ENCODE measurements at places on chromosomes 3 and 15.

DNA sequence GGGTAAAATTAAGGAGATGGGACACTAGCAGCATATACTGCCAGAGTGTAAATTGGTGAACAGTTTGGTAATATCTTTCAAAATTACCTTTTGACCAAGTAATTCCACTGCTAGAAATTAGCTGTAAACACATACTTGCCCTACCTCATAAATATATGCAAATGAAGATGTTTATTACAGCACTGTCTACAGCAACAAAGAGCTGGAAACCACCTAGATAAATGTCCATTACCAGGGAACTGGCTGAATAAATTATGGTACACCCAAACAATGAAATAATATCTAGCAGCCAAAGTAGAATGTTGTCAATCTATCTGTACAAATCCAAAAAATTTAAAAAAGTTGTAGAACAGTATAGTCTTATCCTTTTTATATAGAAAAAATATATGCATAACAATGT is 105.9 kb upstream of the FAM3D start:
- DNase-seq, result no peak

GRCh38 chr3:42412526-42413155 is 2.2 kb upstream of the LYZL4 start:
- DNase-seq, result no peak

- no peak for DNase-seq
Observed at GRCh38 chr3:36892457-36893136, 52.3 kb downstream of the TRANK1 start.

GRCh38 chr3:117622171-117622841 is 912.7 kb downstream of the TUSC7 start:
- DNase-seq, result no peak

DNA sequence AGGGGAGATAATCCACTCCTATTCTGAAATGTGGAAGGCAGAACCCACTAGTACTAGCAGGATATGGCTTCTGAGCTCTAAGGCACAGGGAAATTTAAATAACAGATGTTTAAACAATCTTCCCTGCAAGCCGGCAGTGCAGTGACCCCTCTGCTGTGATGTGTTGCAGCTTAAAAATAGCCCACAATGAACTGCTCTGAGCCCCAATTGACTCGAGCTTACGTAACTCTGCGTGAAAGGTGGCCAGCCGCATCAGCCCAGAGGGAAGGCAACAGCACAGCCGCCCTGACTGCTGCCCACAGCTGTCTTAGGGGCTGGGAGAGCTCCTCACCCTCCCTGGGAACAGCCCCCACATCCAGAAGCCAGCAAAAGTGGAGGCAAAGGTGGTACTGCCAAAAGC is 12.5 kb upstream of the CAMKV start:
- no peak for DNase-seq

DNA sequence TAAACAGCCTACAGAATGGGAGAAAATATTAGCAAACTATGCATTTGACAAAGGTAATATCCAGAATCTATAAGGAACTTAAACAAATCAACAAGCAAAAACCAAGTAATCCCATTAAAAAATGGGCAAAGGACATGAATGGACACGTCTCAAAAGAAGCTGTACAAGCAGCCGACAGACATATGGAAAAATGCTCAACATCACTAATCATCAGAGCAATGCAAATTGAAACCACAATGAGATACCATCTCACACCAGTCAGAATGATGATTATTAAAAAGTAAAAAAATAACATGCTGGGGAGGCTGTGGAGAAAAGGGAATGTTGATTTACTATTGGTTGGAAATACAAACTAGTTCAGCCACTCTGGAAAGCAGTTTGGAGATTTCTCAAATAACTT is 30.7 kb upstream of the PPM1L start:
- DNase-seq, result no peak

- no peak for DNase-seq
Observed at GRCh38 chr3:57152151-57153143, 12.7 kb downstream of the IL17RD start.

DNA sequence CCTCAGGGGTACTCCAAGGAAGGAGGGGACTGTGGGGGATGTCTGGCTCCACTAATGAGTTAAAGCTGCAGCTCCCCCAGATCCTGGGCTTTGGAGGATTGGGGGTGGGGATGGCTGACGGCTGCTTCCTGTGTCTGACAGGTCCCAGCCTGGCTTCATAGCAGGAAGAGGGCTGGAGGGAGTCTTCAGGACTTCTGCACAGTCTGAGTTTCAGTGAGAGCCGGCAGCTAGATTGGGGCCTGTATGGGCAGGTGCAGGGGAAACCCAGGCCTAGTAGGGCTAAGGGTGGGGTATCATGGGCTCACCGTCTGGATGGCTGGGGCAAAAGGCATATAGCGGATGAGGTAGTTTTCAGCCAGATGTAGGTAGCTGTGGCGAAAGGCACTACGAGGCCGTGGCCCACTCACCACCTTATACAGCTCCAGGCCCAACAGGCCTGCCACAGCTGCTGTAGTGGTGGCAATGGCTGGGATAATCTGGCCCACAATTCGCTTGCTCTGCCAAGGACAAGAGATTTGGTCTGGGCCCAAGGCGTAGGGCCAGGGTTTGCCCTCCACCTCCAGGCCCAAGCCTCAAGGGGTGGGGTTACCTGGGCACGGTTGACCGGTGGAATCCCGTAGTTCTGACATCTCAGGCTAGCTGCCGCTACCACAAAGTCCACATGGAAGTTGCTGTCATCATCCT is 4.5 kb downstream of the INKA1 start:
- no peak for DNase-seq

DNA sequence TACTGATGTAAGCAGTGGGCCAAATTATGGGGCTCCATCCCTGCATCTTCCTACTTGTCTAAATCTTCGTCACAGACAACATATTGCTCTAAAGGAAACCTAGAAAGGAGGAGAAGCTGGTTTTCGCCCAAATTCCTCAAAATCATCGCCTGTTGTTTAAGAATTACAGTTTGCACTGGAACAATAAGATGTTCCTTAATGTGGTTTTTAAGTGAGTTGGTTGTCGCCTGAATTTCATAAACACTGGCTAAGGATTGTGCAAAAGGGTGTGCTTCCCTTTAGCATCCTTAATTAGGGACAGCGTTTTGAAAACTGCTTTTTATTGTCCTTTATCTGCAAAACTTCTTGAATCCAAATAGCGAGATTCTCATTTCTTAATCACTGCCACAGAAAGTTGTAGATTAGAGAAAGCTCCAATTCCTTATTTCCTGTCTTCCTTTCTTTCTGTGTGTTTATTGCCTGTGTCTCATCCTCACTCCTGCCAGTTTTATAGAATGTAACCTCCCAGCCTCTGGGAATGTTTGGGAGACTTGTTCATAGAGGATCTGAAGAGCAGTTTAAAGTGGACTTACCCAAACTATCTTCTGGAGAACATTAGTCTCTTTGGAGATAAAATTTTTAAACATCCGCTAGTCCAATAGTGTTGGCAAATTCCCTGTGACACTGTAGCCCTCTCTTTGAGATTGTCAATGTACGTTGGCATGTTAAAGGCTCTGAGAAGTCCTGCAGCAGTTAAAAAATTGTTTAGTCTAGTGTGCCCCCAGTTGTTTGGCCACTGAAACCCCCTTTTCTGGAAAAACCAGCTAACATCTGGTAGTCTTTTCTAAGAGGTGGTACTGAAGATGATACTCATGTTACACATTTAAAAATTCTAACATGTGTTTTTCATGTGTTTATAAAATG is 50.4 kb downstream of the FLNB start:
- DNase-seq, result no peak

GRCh38 chr3:186786922-186787321 is 3.5 kb downstream of the EIF4A2 start:
- no peak for DNase-seq

DNA sequence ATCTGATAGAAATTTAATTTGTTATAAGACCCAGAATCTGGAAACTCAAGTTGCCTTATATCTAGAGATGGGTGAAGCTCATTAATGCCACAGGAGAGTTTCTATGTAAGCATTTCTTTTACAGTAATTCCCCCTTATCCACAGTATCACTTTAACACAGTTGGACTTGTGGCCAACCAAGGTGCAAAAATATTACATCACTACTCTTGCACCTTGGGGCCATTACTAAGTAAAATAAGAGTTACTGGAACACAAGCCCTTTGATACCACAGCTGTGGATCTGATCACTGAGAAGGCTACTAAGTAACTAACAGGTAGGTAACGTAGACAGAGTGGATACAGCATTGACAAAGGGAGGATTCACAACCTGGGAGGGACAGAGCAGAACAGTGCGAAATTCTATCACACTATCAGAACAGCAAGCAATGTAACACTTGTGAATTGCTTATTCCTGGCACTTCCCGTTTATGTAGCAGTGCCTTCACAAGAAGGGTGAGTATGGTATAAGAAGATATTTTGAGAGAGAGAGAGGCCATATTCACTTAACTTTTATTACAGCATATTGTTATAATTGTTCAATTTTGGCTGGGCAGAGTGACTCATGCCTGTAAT is 33.9 kb upstream of the TOPBP1 start:
- DNase-seq, result no peak

- no peak for DNase-seq
Observed at GRCh38 chr3:28948685-28949084, 332.2 kb upstream of the RBMS3 start.

DNA sequence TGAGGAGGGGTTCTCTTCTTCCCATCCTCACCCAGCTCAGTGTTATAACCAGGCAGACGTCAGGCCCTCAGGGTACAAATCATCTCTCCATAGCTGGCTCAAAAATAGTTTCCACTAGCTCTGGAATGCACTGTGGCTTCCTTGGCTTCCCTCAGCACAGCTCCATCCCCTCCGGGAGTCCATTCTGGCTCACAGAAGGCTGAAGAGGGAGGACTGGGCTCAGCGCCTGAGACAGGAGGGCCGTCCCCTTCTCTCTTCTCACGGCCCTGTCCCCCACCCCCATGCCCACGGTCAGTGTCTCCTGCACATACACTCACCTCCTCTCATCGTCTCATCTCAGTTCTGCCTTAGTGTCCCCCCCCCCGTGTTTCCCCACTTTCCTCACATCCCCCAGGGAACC is 50.1 kb downstream of the UMPS start:
- DNase-seq, result no peak

DNA sequence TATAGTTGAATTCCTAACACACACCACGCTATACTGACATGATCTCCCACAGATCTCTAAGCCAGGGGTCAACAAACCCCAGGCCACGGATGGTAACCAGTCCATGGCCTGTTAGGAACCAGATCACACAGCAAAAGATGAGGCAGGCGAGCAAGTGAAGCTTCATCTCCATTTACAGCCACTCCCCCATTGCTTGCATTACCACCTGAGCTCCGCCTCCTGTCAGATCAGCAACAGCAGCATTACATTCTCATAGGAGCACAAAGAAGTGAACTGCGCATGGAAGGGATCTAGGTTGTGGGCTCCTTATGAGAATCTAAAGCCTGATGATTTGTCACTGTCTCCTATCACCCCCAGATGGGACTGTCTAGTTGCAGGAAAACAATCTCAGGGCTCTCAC is 2.7 kb downstream of the PDCD7 start:
- no peak for DNase-seq

- DNase-seq, result no peak
Observed at GRCh38 chr15:79977431-79978054, 6.5 kb upstream of the BCL2A1 start.

DNA sequence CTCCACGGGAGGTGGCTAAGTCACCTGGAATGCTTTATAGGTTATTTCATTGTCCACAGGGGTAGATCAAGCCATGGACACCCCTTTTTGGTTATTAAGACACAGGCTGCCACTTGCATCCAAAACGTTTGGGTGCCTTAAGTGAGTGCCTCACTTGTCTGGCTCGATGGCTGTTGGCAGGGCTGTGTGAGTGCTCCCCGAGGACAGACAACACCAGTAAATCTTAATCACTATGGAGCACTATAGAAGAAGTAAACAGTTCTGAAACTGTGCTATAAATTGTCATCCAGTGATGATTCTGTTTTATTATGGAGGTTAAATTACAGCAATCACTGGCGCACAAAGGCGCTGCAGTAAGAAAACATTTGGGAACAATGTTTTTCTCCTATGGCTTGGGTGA is 215.5 kb downstream of the CACNA2D3 start:
- no peak for DNase-seq

DNA sequence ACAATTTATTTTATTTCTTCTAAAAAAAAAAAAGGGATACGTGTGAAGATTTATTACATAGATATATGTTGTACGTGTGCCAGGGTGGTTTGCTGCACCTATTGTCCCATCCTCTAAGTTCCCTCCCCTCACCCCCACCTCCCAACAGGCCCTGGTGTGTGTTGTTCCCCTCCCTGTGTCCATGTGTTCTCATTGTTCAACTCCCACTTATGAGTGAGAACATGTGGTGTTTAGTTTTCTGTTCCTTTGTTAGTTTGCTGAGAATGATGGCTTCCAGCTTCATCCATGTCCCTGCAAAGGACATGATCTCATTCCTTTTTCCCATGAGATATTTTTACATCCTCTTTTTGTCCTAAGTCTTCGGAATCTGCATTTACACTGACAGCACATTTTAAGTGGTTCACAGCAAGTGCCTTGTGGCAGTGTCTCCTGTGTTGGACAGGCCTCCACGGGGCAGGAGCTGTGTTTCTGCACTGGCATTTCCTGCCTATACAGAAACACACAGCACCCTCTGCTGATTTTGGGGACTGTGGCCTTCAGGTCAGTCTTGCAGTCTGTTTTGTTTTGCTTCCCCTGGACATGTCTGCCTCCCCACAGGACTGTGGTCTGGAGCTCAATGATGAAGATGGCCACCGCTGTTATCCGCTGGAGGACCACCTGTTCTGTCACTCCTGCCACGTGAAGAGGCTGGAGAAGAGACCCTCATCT is 12.7 kb upstream of the SACM1L start:
- DNase-seq, result no peak

GRCh38 chr3:154236331-154236730 is 88.0 kb downstream of the DHX36 start:
- DNase-seq, result no peak

DNA sequence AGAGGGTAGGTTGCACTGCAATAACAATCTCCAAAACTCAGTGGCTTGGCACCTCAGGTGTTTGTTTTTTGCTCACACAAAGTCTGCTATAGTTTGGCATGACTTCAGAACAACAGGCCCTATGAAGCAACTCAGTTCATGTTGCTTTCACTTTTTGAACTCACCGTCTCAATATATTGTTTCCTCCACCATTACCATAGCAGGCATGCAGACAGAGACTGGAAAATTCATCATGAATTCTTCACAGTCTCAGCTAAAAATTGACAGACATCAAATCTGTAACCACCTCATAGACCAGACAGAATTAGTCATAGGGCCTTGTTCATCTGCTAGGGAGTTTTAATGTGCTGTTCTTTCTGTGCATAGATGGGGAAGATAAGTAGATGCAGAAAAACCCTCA is 161.4 kb upstream of the POU1F1 start:
- DNase-seq, result no peak

All from CD8-positive, alpha-beta T cell (primary cell).